ENCODE measurements at places on chromosomes 1 and 21. TPM values are rescaled to one million over a fixed set of nuclear protein-coding genes. Genes with fewer than 3 reads are reported as not detected.

The DAB1 gene
- not detected for total RNA-seq

The CELA3B gene
- total RNA-seq, result not detected

The ORC1 gene
- 23.7 TPM for total RNA-seq

The HSF2BP gene
- 2.2 TPM for total RNA-seq

The TCP10L gene
- total RNA-seq, result 0.75 TPM

The KLF17 gene
- total RNA-seq, result 0.55 TPM

The NBPF15 gene
- total RNA-seq, result 23.3 TPM

The F11R gene
- 74.8 TPM for total RNA-seq

The PCAT6 gene
- total RNA-seq, result 3.5 TPM

The SPRR5 gene
- not detected for total RNA-seq

The ABCB10 gene
- 15.3 TPM for total RNA-seq

The SERTAD4 gene
- total RNA-seq, result 1.1 TPM
